ENCODE measurements at places on chromosomes 1 and 21. TPM values are rescaled to one million over a fixed set of nuclear protein-coding genes. Genes with fewer than 3 reads are reported as not detected.

The RGS18 gene
- total RNA-seq, result 0.17 TPM

The RGS8 gene
- total RNA-seq, result not detected

GRCh38 chr1:209805875-209806760 lies at the start of gene IRF6:
IRF6 (minus strand) TSS chr1:209806142; CDS start chr1:209801413, 4,729 bp downstream.
- peaks cover 4% of the 10 kb centered on the region for H3K27me3 ChIP-seq
- no peaks in the 10 kb centered on the region for H3K36me3 ChIP-seq
- peaks cover 8% of the 10 kb centered on the region for H3K4me1 ChIP-seq
- peak; percentile 77 for DNase-seq
- H3K4me3 ChIP-seq, result peak within 1 kb of the TSS; percentile 51

DNA sequence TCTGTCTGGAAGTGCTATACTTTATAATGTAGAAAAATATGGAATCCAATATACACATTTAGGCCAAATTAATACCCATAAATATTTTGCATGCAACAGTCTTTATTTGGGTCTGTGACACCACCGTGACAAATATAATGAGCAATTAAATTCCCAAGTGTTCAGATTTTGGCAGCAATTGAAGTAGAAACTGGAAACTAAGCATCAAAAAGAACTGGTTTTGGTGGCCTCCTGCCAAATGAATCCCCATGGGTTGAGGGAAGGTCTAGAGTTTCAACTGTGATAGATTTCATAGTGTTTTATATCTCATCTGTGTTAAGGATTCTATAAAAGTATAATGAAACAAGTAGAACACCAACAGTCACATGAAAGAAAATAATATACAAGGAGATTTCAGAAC lies 88.4 kb downstream of the DPYD start:
- no peaks in the 10 kb centered on the region for H3K4me1 ChIP-seq
- peak; percentile 36 for DNase-seq
- no peaks in the 10 kb centered on the region for H3K27me3 ChIP-seq
- no peaks in the 10 kb centered on the region for H3K36me3 ChIP-seq
- H3K27ac ChIP-seq, result no peak overlapping the region
- no peak overlapping the region for H3K4me3 ChIP-seq

DNA sequence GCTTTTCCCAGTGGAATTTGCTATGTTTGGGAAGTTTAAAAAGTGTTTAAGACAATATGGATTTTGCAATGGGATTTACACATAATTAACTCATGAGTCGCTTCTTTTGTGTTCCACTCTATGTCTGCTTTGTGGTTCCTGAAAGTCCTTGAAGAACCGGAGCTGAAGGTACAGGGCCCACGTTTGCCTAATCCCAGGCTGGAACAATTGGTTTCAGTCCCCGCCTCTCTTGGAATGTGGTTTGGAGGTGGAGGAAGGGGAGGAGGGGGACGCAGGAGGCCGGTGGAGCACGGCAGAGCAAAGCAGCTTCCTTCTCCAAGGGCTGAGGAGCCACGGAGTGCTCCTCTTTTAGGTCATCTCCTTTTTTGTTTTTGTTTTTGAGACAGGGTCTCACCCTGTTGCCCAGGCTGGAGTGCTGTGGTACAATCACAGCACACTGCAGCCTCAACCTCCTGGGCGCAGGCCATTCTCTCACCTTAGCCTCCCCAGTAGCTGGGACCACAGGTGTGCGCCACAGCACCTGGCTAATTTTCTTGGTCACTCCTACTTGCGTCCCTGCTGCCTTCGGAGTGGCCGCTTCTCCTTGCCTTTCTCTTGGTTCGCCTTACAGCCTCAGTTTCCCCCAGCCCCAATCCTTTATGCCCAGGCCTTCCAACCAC lies 129.5 kb upstream of the ERRFI1 start:
- no peaks in the 10 kb centered on the region for H3K4me1 ChIP-seq
- no peak overlapping the region for H3K27ac ChIP-seq
- H3K27me3 ChIP-seq, result no peaks in the 10 kb centered on the region
- no peaks in the 10 kb centered on the region for H3K36me3 ChIP-seq
- DNase-seq, result peak; percentile 29
- no peak overlapping the region for H3K4me3 ChIP-seq

- peak overlapping the region; percentile 58 for H3K4me3 ChIP-seq
Observed at GRCh38 chr1:244918421-244919319, 54.3 kb upstream of the HNRNPU start.

Data from fibroblast of lung (primary cell).